CD14-positive monocyte (primary cell): ENCODE measurements at places on chromosomes 1 and 21.

DNA sequence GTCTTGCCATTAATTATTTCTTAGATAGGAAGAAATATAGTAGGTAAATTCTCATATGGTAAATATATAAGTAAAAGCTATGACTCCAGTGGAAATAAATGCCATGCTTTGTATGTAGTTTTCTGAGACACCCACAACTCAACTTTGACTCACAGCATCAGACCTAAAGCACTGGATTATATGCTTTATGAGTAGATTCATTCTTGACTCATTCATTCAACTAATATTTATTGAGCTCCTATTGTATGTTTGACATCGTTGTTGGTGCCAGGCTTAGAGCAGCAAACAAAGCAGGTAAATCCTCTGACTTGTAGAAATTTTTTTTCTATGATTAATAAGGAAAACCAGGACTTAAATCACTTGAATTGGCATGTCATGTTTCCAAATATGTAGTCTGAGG is 211.4 kb downstream of the PTPRC start:
- DNase-seq, result no peak

- no peak for DNase-seq
Measured at GRCh38 chr1:55141295-55141893, 73.8 kb downstream of the USP24 start.

GRCh38 chr1:98749152-98749756 is 87.7 kb downstream of the SNX7 start:
- no peak for DNase-seq

DNA sequence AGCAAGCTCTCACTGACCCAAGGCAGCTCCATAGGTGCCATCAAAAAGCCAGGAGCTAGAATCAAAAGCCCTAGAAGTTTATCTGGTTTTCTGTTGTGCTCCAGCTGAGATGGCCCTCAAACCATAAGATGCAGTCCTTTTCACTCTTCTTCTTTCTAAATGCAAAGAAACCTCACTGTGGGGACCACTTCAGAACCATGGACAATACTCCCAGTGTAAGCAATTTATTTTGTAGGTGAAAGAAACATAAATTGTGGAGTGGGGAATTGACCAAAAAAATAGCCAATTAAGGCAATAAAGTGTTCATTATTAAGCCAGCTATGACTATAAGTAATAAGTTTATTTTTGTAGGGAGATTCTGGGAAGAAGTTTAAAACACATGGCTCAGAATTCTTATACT is 1399.9 kb downstream of the PLA2G4A start:
- no peak for DNase-seq

DNA sequence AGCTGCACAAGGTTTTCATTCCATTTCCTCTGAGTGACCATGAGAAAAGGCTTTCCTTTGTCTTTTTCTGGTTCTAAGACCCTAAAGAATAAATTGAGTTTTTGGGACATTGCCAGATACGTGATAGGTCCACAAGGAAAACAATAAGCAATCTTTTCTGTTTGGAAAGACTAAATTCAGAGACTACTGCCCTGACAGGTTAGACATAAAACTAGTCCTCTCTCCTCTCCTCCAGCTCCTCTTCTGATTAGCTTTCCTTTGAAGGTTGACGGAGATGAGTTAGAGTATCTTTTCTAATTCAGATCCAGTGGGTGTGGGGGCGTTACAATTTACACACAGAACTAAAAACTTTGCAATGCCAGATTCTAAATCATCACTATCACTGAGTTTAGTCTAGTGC is 57.8 kb upstream of the C1orf53 start:
- DNase-seq, result no peak

GRCh38 chr21:43278766-43279577 is 110.2 kb downstream of the CRYAA start:
- DNase-seq, result no peak

DNA sequence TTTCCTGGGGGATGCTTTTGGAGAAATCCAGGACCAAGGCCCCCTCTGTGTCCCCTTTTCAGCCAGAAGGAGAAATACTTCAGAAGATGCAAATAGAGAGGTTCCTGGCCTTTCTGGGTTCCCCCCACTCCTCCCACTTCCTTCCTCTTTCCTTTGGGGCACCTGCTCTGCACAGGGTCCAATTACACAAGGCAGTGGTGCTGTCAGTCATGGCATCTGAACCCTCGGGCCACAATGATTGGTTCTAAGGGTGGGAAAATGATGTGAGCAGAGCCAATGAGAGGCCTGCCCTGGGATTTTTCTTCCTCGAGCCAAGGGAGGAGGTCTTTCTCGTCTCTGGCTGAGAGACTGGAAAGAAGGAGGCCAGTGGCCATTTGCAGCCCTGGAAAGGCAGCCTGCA is 282.2 kb downstream of the NPHP4 start:
- no peak for DNase-seq

DNA sequence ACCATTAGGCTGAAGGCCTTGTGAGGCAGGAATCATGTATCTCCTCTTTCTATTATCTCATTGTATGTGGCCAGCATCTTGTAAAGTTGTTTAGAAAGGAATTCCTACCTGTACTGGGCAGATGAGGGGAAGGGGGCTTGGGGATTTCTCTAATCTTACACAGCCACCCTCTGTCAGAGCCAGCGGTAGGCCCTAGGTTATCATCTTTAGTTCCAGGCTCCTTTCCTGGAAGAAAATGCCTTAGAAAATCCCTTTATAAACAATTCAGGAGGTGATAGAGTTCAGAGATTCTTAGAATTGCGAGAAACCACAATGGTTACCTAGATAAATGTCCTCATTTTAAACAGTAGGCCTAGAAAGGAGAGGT is 35.2 kb downstream of the DPT start:
- DNase-seq, result no peak

- DNase-seq, result no peak
Measured at GRCh38 chr1:39509360-39510009, 18.0 kb downstream of the BMP8A start.

- no peak for DNase-seq
Measured at GRCh38 chr1:81662913-81663526, 137.7 kb upstream of the ADGRL2 start.

- DNase-seq, result no peak
Measured at GRCh38 chr1:26779098-26779668, 8.6 kb upstream of the PIGV start.

DNA sequence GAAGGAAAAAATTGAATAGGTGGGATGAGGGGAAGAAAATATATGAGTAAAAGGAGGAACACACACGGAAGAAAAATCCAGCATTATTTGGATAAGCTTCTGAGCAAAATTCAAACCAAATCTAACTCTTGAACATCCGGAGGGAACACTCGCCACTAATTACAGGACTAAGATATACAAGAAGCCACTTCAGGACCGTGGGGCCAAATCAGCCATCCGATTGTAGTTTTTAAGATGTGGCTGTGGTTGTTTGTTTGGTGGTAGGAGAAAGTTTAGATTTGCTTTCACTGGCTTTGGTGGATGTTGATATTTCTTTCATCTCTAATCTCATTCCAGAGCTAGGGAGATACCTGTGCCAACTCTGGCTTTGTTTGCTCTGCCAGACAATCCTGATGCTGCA is 43.7 kb upstream of the ADAMTS1 start:
- no peak for DNase-seq

DNA sequence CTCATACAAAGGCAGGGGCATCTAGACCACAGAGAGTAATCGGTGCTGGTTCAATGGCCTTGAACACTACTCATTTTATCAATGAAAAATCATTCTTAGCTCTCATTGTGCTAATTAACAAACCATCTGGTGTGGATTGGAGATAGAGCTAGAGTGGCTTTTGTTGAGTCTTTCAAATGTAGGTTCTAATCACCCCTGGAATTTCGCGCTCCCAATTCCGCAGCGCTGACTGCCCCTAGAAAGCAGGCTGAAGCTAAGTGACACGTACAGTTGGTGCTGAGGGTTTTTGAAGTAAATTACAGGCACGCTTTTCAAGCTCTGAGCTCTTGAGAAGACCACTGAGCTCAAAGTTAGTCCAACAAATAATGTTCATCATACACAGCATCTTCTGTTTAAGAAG is 31.2 kb upstream of the CA6 start:
- DNase-seq, result no peak

DNA sequence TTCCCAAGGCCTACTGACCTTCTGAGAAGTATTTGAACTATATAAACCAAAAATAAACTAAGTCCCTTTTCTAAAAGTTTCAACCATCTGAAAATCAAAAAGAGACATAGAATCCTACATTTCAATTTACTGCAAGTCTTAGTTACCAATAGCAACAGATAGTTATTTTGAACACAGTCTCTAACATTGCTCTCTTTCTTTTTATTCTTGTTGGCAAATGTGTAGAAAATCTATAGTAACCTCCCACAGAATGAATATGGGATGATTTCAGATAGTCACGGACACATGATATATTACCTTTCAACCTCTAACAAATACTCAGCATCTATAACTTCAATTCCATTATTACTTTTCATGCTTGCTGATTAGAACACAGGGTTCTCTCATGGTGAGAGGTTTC is 68.9 kb upstream of the RAB3GAP2 start:
- no peak for DNase-seq
